ENCODE measurements at places on chromosomes 3 and 15. TPM values are rescaled to one million over a fixed set of nuclear protein-coding genes. Genes with fewer than 3 reads are reported as not detected.

DNA sequence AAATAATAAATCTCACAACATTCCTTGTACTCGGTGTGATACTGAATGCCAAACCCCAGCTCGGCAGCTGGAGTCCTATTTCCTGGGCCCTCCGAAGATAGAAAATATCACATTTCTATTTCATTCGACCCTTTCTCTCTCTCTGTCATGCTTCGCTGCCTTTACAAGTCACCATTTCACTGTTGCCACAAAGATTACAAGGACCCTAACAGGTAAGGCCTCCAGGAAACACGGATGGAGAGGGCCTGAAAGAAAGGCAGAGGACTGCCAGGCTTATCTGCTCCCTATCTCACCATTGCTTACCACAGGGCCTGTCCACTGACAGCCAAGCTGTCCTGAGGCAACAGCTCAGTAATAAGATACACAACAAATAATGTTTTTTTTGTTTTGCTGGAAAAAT, 376.5 kb downstream of the MECOM start:
- H3K27ac ChIP-seq: 0 out of 2 replicates have a peak overlapping the region, but pooled peaks have one; percentile 15
- H3K27me3 ChIP-seq: no peaks in the 10 kb centered on the region
- peaks cover 10% of the 10 kb centered on the region for H3K4me1 ChIP-seq
- peak overlapping the region; percentile 29 for H3K4me3 ChIP-seq

DNA sequence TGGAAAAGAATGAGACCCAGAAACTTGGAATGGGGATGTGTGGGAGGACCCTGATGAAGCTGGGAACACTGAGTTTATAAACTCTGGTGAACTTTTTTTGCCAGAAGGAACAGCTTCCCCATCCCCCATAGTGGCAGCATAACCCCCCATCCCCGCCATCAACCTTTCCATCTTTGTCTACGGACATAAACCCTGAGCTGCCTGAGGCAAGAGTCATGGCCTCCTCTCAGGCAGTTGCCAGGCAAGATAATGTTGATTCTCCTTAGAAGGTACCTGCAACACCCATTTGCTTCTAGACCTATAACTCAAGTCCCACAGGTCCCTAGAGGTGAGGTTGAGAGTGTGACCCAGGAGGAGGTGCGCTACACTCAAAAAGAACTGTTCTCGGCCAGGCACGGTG, 11.5 kb downstream of the MAP4 start:
- H3K36me3 ChIP-seq: peaks cover 8% of the 10 kb centered on the region
- no peak for DNase-seq
- no peak overlapping the region for H3K27ac ChIP-seq
- no peaks in the 10 kb centered on the region for H3K27me3 ChIP-seq
- H3K4me3 ChIP-seq: no peak overlapping the region

DNA sequence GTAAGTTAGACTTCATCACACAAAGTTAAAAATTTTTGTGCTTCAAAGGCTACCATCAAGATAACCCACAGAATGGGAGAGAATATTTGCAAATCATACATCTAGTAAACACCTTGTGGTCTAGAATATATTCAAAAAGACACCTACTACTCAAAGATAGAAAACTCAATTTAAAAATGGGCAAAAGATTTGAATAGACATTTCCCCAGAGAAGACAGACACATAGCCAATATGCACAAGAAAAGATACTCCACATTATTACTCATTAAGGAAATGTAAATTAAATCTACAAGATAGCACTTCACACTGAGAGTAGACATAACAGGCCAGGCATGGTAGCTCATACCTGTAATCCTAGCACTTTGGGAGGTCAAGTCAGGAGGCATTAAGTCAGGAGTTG, 87.8 kb upstream of the MANF start:
- H3K4me3 ChIP-seq: no peak overlapping the region
- no peak overlapping the region for H3K27ac ChIP-seq
- H3K36me3 ChIP-seq: no peaks in the 10 kb centered on the region
- DNase-seq: no peak
- H3K4me1 ChIP-seq: no peaks in the 10 kb centered on the region

GRCh38 chr3:47444103-47444502, 31.6 kb downstream of the SCAP start:
- H3K27ac ChIP-seq: no peak overlapping the region
- H3K4me1 ChIP-seq: peaks cover 21% of the 10 kb centered on the region
- no peak for DNase-seq
- H3K27me3 ChIP-seq: no peaks in the 10 kb centered on the region
- no peak overlapping the region for H3K4me3 ChIP-seq

RETNLB gene
- total RNA-seq: not detected

GRCh38 chr15:72033711-72034110, 84.2 kb downstream of the MYO9A start:
- no peak overlapping the region for H3K4me3 ChIP-seq
- no peaks in the 10 kb centered on the region for H3K27me3 ChIP-seq
- no peak overlapping the region for H3K27ac ChIP-seq

DNA sequence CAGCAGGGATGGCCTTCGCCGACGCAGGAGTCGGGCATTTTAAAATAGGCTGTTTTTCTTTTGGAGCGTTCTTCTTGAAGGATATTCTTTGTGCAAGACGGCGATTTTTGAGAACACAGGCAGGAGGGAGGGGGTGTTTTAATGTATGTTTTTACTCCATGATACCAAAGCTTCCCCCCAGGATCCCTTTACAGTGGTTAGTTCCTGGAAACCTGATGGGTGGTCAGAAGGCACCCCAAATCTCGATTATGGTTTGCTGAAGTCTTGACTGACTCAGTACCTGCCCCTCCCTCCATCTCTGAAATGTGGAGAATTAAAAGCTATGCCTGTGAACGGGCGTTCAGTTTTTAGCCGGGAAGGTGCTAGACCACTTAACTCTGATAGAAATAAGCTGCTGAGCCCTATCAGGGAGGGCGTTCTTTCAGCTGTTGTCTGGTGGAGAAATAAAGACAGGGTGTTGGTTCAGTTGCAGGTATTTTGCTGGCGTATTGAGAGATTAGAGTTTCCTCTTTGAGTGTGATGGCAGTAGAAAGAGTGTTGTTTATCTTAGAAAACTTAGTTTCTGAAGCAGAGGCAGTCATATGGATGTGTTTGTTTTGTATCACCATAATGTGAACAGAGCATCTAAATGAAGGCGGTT, 3.4 kb downstream of the IGF1R start:
- H3K4me3 ChIP-seq: peak overlapping the region; percentile 99
- no peaks in the 10 kb centered on the region for H3K27me3 ChIP-seq
- no peaks in the 10 kb centered on the region for H3K36me3 ChIP-seq
- peak; percentile 61 for DNase-seq
- peak overlapping the region; percentile 65 for H3K27ac ChIP-seq
- H3K4me1 ChIP-seq: peaks cover 26% of the 10 kb centered on the region

- no peak for DNase-seq
- peaks cover 81% of the 10 kb centered on the region for H3K36me3 ChIP-seq
- H3K27ac ChIP-seq: no peak overlapping the region
- no peak overlapping the region for H3K4me3 ChIP-seq
Observed at GRCh38 chr15:40182358-40183029, 21.6 kb downstream of the BUB1B start.
